ENCODE measurements at places on chromosomes 1 and 21.

DNA sequence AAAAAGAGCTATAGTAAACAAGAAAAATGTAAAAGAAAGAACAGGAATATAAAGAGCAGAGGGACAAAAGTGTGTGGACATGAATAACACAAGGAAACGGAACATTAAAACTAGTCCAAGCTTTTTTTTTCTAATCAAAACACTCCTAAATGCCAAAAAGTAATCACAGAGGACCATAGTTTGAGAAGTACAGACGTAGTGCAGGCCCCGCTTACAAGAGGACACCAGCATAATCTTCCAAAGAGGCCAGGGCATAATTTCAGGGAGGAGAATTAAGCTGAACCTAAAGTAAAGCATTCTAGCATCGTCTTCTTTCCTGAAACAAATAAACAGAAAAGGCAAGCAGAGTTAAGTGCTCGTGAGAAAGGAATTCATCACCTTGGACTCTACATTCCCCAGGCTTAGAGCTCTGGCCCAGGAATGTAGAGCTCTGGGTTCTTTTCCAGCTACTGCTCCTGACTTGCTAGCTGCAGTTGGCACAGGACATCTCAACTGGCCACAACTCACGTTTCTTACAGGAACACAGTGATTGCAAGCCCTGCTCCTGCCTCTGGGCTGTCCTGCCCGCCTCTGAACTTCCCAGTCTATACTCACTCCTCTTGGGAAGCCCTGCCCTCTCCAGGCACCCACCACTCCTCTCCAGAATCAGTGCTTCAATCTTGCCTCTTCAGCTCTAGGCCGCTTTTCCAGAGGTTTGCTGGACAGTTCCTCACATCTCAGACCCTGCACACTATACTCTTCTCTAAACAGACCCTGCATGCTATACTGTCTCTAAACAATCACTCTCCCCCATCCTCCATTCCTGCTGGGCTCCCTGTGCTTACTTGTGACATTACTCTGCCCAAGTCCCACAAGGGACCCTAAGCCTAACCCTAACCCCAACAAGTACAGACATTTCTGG lies 9.8 kb downstream of the RGS8 start:
- no peak for DNase-seq

DNA sequence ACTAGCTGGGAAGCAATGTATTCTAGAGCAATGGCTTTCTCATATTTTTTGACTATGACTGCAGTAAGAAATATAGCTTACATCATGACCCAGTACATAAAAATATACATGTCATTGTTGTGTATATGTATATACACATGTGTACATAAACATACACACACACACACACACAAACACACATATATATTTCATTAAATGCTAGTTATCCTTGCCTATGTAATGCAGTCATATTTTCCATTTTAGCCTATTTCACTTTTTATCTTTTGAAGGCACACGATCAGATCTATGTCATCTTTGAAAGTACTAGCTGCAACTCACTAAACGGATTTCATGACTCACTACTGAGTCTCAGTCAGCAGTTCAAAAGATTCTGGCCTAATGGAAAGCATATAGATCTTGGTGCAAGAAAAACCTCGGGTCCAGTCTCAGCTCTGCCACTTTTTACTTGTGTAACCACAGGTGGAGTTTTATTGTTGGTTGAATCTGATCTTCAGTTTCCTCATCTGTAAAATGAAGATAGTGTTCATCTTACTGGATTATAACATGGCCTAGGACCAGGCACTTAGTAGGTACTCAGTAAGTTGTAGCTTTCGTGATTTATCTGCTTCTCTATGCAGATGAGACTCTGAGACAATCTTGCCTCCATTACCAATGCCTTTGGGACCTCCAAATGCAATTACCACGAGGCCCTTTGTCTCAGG lies 325.6 kb downstream of the RRAGC start:
- DNase-seq: no peak

- DNase-seq: no peak
Measured at GRCh38 chr1:180997843-180998504, 24.7 kb downstream of the STX6 start.

- no peak for DNase-seq
Measured at GRCh38 chr1:56525489-56526041, 53.8 kb downstream of the PLPP3 start.

GRCh38 chr1:155250633-155251449 lies 4.4 kb downstream of the ENTREP3 start:
- DNase-seq: peak; percentile 98

DNA sequence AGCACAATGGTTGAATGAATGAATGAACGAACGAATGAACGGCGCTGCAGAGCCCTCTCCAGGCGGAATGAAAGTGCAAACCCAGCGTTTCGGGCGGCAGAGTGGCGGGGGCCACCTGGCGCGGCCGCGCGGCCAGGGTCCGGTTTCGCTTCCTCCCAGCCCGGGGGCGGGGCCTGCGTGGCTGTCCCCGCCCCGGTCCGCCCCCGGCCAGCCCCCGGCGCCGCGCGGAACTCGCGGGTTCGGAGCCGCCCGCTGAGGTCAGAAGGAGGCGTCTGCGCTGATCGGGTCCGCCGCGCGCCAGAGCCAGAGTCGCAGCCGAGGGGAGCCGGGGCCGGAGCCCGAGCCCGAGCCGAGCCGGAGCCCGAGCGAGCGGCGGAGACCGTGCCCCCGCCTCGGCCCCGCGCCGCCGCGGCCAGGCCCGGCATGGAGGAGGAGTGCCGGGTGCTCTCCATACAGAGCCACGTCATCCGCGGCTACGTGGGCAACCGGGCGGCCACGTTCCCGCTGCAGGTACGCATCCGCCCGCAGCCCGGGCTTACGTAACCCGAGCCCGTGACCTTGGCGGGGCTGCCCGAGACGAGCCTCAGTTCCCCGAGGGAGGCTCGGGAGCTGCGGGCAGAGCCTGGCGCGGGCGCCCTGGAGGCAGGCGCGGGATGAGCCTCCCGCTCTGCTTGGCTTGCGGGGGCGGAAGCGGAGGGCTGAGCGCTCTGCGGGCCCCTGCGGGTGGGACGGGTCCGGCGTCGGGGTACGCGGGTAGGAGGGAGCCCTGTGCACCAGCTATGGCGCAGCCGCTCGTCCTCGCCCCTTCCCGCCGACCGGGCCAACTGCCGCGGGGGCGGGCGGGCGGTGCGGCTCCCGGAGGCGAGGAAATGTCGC lies at the start of gene PDXK:
Gene PDXK, plus strand, starts transcription at position 258 of the 876 bp plus-strand sequence. Its CDS starts 166 bp downstream, at position 424.
- DNase-seq: peak; percentile 77

GRCh38 chr1:13707164-13707563 lies 7.2 kb downstream of the PRDM2 start:
- DNase-seq: no peak

DNA sequence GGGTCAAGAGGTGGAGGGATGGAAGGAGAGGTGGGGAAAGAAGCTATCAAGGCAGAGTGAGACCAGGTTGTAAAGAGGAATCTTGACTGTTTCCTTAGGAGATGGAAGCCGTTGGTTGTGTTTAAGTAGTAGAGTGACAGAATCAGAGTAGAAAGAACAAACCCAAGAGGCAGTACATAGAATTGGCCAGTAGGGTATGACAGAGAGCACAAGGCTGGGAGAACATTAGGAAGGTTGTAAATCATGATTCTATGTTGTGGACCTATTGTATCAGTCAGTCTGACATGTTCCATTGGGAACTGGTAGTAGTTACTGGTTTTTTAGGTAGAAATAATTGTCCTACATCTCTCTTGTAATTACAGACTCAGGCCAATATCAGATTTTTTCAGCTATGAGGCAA lies 486.9 kb upstream of the USP24 start:
- no peak for DNase-seq

DNA sequence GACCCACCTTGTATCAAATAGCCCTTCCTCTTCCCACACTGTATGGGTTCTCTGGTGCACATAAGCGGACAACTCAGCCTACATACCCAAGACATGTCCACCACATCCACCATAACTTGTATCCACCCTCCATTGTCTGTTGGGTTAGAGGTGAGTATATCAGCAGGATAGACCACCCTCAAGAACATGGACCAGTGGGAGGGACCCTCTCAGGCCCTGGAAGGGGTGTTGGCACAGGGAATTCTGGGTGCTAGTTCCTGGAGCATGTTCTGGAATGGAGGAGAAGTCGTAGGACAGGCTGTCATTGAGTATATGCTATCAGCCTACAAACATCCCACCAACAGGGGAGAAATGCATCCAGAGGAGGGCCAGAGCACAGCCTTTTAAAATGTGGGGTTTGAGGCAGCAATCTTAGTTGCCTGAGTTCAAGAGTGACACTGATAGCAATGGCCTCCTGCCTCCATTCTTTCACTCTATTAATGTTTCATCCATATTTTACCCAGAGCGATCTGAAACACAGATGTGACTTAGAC lies 7.5 kb downstream of the CD55 start:
- DNase-seq: no peak

GRCh38 chr1:24586970-24587820 lies 31.3 kb downstream of the NCMAP start:
- DNase-seq: peak; percentile 11

DNA sequence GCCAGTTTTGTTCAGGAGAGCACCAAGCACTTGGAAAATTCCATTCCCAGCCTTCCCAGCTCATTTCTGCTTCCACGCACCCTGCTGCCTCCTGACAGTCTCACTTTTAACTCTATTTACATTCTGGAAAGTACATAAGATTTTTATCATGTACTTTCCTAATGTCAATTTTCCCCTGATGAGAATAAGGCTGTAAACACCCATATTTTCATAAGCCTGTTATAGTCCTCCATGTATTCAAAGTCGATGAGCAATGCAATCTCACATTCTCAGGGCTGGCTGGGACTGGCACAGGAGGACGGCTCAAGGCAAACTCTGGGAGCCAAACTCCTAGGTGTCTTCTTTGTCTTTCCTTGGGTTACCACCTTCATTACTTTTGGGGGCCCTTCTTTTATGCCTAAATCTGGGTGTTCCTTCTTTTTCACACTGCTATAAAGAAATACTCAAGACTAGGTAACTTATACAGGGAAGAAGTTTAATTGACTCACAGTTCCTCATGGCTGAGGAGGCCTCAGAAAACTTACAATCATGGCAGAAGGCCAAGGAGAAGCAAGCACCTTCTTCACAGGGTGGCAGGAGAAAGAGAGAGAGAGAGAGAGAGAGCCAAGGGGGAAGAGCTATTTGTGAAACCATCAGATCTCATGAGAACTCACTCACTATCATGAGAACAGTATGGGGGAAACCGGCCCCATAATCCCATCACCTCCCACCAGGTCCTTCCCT lies 94.6 kb downstream of the IGSF21 start:
- DNase-seq: no peak

DNA sequence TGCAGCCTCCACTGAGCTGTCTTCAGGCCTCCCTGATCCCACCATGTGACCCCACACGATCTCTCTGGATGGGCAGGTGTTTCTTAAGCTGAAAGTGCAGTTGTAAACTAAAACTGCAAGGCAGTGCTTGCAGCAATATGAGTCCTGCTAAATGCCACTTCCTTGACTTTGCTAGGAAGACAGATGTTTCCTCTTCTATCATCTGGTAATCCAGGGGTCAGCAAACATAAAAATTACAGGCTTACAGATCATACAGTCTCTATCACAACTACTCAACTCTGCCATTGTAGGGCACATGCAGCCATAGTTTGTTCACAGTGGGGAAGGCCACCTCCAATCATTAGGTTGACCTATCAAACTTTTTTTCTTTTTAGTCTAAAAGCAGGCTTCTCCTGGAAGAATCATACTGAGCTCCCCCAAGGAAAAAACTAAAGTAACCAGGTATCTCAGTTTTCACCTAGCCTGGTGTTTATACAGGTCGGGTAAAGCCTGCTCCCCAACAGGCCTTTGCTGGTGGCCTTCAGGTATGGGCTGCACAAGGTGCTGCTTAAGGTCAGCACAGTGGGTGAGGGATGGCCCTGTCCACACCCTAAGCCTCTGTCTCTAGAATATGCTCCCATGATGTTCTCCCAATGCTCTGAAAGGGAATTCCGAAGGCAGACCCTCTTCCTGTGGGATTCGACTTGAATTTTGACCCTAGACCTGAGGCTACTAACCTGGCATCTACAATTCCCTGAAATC lies 10.8 kb downstream of the ABCA4 start:
- no peak for DNase-seq

DNA sequence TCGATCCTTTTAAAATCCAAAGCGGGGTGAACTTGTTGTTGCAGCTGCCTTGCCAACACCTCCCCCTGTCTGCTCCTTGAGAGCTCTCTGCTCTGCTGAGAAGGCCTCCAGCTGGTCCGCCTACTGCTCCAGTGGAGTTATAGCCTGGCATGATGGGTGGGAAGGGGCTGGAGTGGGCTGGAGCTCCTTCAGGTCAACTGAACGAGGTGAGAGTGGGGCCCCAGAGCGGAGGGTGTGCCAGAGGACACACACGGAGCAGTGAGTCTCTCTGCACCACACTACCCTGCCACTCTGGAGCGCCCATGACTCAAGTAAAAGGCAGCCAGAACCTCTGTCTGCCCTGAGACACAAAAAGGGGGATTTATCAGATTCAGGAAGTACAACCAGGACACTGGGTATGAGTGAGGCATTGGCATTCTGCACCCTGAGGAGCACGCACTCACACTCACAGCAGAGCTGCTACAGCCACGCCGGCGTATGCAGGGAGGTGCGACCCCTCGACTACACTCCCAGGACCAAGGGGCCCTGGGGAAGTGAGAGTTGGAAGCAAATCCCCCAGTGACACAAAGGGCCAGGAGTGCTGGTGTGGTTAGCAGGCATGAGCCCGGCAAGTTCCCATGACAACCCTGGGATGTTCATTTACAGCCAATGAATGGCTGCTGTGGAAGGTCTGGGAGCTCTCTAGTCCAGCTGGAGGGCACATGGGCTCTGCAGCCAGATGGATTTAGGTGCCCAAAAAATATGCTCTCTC lies 28.0 kb upstream of the EVA1B start:
- DNase-seq: no peak

DNA sequence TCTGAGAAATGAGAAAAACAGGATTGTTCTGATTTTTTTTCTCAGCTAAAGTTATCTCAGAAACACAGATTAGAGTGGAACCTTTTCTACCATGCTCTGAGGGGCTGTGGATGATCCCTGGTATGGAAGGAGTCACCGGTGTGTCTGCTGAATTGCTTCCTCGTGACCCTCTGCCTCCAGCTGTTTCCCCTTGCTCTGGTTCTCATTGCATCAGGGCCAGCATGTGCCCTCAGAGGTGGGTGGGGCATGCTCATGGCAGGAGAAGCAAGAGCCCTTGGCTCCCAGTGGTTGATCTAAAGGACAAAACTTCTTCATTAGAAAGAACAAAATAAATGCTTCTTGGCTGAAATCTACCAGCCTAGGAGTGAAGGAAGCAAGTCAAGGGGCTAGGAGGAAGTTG lies 183.2 kb upstream of the HMCN1 start:
- DNase-seq: no peak

GRCh38 chr21:25571726-25572121 lies 35.6 kb downstream of the MRPL39 start:
- no peak for DNase-seq

GRCh38 chr1:232650845-232651244 lies 20.9 kb upstream of the SIPA1L2 start:
- DNase-seq: no peak

Measured in CD4-positive, alpha-beta T cell (primary cell).